ENCODE measurements at places on chromosomes 2 and 18.

DNA sequence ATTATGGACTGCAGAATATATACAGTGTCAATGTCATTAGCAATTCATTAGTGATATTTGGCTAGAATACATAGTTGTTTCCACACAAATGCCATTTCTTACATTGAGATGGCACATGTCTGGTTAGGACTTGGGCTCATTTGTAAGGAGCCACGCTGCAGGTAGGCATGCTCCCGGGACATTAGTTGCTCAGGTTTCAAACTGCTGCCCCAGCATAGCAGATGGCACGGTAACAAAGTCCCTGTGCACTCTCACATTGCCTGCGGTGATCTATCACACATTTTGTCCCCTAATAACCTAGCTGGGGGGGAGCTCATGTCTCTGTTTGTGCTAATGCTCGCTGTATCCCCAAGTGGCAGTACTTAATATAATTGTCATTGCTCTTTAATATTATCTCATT is 185.1 kb downstream of the NEDD4L start:
- DNase-seq: no peak

DNA sequence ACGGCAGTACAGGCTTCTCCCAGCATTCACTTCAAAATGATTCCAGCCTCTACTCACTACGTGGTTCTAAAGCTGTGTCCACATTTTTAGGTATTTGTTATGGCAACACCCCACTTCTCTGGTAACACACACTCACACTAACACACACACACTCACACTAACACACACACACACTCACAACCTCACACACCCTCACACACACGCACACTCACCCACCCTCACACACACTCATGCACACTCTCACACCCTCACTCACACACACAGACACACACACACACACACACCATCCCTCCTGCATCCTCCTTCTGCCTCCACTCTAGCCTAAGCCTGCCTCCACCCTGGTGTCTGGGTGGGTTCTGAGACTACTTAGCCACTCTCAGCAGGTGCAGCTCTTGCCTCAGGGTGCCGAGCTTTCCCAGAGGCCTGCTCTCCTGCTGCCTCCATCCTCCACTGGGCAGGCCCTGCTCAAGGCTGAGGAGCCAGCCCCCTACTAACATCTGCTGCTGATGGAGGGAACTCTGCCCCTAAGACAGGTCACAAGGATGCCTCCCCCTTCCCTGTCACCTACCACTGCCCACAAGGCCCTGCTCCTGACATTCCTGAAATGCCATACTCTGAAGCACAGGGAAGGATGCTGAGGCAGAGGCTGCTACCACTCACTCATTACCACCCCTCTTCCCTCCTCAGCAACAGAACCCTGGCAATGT is 63.9 kb downstream of the NCAPH start:
- DNase-seq: no peak

DNA sequence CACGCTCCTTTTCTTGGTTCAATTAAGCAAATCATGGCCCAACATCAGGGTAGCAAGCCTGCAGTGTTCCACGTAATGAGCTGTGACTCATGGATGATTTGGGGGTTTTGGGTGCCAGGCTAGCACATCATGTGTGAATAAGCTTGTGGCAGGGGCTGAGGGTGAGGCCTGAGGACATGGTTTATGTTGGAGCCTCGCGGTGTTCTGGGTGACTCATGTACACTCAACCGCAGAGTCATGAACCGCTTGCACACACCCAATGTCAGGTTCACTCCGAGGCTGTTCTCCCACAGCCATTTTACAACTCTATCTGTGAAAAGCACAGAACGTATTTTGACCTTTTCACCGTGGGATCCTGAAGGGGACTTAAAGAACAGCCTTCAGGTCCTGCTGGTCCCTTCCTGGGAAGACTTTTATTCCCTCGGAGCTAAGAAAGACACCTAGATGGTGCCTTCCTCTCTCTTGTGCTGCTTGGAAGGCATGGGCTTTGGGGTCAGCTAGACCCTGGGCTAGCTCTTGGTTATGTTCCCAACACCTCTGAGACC is 139.9 kb upstream of the ZEB2 start:
- peak; percentile 63 for DNase-seq

GRCh38 chr2:134360745-134361487 is 107.0 kb downstream of the MGAT5 start:
- DNase-seq: no peak

DNA sequence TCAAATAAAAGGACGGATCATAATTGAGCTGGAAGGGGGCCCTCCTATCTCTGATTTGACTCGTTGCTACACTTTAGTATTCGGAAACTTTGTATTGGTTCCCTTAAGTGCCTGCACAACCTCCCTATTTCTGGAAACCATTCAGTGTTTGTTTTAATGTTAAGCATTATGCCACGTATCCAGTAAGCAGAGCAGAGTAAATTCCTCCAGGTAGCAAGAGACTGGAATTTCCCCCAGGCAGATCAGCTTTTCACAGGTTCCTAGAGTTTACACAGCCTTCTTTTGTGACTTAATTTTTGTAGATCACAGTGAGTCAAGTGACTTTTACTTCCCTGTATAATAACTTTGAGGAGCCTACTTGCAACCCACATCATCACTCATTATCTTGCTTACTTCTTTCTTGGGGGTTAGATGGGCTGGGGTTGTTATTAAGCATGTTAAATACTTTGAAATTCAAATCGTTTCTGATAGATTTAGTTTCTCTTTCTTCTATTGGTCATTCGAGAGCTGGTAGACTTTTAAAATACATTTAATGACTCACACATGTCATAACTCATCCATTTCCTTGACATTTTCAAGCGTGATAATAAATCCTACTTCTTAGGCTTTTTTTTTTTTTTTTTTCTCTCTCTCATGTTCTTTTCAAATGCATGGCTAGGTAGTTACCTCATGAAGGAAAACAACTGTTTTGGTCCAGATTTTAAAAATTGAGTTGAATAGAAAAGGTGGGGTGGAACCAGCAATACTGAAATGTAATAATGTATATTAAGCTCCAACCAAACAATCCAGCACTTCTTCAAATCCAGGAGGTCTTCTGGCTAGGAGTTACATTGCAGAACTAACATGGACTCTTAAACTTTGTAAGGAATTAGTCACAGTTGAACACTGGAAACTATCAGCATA is 219.3 kb downstream of the NEDD4L start:
- DNase-seq: no peak

DNA sequence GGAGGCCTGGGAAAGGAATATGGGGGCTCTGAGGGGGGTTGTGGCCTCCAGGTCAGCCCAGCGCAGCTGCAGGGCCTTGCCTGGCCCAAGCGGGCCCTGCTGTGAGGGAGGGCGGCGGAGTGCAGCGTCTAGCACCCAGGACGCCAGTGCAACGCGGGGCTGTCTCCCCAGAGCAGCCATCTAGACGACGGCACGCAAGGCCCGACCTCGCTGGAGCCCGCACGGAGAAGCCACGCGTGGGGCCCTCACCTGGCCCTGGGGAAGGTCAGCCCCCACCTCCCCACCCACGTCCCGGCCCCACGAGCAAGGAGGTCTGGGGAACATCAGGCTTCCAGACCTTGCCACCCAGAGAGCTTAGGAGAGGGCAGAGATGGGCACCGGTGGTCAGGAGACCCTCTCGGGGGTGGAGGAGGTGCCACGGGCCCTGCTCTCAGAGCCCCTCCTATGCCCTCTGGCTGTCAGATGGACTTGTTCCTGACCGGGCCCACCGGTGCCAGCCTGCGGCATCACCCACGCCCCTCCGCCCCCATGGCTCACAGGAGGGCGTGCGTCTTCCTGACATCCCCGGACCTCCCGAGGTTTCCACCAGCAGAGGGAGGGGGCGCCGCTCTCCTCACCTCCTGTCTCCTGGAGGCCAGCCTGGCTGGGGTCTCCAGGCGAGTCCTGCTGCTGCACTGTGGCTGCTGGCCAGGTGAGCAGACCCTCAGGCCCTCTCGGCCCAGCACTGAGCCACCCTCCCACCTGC is 17.0 kb downstream of the GPR35 start:
- DNase-seq: no peak

GRCh38 chr2:37672104-37672869 is 845 bp upstream of the CDC42EP3 start:
- DNase-seq: peak; percentile 77

GRCh38 chr18:63971320-63972001 is 1.6 kb downstream of the SERPINB8 start:
- no peak for DNase-seq

DNA sequence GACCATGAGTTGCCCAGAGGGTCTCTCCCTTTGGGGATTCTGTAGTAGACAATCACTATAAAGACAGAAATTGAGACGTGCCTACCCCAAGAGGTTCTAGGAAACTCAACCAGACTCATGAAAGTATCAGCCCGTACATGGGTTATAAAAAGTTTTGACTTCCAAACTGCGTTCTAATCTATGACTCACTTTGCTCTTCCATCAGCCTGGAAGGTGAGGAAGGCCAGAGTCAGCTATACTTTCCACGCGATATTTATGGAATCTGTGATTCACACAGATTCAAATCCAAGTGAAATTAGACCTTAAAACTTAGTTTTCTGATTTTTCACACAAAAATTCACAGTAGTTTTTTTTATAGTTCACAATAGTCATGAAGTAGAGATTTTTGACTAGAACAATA is 7.7 kb upstream of the LYPD1 start:
- no peak for DNase-seq

- DNase-seq: no peak
Measured at GRCh38 chr2:72765997-72766609, 59.7 kb downstream of the EXOC6B start.

DNA sequence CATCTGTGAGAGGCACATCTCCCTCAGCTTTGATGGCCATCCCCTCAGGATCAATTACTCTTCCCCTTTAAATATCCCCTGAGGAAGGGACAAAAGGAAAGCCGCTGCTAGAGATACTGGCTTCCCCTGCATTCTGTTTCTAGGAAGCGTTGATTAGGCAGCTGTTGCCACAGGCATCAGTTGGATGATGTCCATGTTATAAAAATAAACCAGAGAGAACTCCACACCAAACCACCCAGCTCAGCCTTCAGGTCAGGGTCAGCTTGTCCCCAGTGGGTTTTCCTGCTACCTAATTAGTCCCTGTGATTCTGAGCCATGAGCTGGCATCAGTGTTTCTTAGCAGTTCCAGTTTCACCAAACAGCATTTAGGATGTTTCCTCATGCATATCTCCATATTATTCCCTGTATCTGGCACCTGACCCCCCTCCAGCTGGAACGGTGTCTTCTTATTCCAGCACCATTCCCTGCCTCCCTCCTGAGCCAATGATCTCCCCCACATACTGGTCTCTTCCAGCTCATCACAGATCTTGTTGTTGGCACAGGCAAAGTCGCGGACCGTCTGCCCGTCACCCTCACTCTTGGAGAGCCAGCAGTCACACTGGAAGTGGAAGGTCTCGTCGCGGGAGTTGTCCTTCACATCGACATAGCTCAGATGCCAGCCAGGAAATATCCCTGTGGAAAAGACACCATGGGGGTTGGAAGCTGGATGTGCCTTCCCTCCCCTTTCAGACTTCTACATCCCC is 168.4 kb downstream of the LOXHD1 start:
- no peak for DNase-seq

- DNase-seq: peak; percentile 30
Measured at GRCh38 chr18:47953471-47953931, 23.0 kb upstream of the SMAD2 start.

DNA sequence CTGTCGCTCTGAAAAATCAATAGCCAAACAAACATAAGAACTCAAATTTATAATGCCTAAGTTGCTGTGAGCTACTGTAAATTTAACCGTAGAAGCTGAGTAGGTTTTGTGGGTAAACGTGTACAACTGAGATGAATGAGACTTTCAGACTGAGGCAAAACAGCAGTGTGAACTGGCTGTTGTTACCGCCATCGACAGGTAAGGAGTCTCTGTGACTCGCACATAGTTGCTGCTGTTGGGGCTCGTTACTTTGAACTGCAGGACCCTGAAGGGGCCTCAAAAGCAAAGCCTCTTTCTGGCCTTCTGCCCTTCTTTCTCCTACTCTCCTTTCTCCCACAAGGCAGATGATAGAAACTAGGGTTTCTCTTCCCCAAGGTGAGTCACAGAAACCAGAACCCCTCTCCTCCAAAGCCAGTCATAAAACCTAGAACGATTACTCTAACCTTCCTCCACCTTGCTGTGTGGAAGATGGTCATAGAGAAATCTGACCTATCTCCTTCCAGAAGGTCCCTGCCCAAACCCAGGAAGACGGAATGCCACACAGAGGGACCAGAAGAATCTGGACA is 101.2 kb downstream of the DLGAP1 start:
- no peak for DNase-seq

- no peak for DNase-seq
Measured at GRCh38 chr2:64104933-64105332, 39.3 kb downstream of the PELI1 start.

DNA sequence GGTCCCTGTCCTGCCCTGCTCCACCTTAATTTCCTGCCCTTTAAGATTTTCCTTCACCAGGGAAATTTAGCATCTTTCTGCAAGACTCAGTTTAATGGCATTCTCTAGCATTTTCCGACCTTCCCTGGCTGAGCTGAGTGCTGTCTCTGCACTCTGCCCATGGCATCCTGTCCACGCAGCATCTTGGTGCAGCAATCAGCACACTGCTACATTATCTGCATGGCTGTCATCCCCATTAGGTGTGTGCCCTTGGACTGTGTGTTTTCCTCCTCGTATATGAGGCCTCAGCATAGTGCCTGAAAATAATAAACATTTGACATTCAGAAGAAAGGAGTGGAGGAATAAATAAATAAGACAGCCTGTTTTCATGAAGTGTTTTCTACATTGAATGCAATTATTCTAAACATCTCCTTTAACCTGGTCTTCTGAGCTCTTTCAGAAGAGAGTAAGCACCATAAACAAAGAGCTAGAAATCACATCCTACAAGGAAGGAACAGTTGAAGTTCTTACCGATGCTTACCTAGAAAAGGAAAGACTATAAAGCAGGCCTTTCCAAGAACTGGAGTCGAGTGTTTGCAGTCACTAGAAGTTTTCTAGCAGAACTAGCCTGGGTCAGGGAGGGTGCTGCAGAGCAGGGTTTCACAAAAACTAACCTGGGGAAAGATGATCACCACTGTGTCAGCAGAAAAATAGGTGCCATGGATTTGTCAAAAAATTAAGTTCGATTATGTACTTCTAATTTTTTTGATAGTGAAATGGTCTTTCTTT is 131.4 kb upstream of the ITGB6 start:
- no peak for DNase-seq

DNA sequence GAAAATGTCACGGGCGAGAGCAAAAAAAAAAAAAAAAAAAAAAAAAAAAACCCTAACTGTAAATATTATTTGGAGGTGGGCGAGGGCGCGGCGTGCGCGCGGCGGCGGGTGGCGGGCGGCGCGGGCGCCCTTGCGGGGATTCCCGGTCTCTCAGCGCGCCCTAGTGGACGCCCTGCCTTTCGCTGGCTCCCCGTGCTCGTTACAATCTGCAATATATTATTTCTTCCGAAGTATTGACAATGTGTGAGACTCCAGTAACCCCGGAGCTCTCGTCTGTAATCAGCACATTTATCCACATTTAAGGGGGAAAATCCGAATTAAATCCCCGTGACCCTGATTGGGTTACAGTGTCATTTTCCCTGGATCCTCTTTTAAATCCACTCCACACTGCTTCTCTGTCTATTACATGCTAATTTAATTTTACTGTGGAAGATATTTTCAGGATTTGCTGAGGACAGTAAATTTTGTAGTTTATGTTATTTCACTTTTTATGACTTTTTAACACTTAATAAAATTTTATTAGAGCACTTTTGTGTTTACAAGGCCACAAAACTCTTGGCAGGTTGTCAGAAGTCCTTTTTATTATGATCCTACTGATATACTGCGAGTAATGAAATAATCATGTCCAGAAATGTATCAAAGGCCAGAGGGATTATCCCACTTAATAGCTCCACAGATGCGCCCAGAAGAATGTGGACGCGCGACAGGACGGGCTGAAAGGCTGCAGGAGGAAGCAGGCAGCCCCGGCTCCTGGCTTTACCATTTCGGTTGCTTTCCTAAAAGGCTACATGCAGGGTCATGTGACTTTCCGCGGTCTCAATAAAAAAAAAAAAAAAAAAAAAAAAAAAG is 369.1 kb downstream of the MTX2 start:
- peak; percentile 52 for DNase-seq
